ENCODE measurements at places on chromosomes 11 and 22.

DNA sequence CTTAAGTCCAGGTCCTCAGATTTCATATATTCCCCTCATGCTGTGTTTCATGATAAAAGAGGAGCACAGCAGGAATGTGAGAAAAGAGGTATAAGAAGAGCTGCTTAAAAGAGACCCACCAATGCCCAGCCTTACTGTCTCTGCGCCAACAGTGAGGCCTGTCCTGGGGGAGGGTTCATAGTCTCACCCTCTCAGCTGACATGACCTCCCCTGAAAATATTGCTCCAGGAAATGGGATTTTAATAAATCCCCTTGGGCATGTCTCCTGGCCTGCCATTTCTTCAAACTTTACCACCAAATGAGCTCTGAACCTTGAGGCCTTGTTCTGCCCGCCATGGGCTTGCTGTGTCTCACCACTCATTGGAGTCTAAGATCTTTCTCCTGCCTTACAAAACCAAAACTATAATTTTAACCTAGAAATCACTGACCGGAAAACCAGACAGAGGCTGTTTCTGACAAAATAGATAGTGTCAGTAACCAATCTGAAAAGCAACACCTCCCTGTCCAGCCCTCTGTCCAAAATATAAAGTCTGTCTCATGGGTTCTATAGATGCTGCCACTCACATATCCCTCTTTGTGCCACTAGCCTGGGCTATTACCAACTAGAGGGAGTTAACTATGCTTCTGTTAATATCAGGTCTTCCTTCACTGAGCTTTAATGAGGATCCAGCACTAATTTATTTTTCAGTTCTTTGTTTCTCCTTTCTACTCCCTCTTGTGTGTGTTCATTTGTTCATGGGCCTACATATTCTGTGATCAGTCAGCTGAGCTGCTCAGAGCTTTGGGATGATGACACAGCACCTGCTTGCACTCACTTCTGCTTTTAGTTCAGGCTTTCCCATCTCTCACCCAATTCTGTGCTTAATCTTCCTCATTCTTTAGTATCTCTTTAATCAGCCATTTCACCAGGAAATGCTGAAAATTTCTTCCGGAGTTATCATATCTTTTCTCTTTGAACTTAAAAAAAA is at the start of gene OR2AG2:
Gene OR2AG2, minus strand, starts transcription at position 51 of the 968 bp plus-strand sequence. CDS start 3,019 bp downstream, outside the sequence.
- no peak for DNase-seq

GRCh38 chr11:113273720-113274119 is 40.7 kb upstream of the TTC12 start:
- no peak for DNase-seq

- DNase-seq, result peak; percentile 99
These were observed 6.8 kb downstream of the RNF214 start for GRCh38 chr11:117239295-117239694.

GRCh38 chr22:18114495-18114894 is 3.9 kb downstream of the TUBA8 start:
- DNase-seq, result no peak

- DNase-seq, result no peak
These were observed 29.4 kb downstream of the MPPED1 start for GRCh38 chr22:43441216-43441615.

- no peak for DNase-seq
These were observed 379.1 kb downstream of the BRD1 start for GRCh38 chr22:49448526-49448925.

GRCh38 chr11:128047026-128047425 is 540.3 kb downstream of the ETS1 start:
- no peak for DNase-seq

DNA sequence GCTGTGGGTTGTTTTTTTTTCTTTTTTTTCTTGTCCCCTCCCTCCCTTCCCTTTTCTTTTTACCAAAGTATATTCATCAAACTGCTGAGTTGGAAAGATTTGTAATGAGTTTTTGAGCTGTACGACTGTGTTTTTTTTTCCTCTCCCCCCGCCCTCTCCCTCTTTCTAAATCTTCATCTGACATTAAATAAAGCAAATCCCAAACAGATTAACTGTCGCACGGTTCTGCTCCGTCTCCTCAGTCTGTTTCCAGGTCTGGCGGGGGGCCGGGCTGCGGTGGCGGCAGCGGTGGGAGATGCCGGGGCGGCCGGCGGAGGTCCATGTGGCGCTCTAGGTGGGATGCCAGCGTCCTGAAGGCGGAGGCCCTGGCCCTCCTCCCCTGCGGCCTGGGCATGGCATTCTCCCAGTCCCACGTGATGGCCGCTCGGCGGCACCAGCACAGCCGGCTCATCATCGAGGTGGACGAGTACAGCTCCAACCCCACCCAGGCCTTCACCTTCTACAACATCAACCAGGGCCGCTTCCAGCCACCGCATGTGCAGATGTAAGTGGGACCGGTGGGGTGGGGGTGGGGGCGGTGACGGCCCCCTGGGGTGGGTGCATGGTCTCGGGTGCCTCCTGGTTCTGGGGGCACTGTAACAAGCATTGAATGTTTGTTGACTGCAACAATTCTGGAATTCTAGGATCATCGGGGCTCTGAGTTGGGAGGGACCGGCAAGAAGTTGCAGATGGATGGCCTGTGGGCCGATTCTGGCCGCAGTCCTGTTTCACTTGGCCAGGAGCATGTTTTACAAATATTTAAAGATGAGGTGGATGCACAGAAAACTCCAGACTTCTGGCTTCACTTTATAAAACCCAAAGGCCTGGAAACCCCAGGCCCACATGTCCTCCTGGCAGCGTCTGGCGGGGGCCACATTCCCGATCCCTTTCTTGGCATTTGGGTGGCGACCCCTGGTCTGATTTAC is 13.1 kb downstream of the MPPED1 start:
- no peak for DNase-seq

GRCh38 chr11:121800731-121801393 is 315.2 kb downstream of the BLID start:
- peak; percentile 5 for DNase-seq

- no peak for DNase-seq
These were observed 23.6 kb upstream of the TMA7B start for GRCh38 chr22:39936523-39937145.

- DNase-seq, result no peak
These were observed 83.7 kb downstream of the BLID start for GRCh38 chr11:122032317-122032716.

DNA sequence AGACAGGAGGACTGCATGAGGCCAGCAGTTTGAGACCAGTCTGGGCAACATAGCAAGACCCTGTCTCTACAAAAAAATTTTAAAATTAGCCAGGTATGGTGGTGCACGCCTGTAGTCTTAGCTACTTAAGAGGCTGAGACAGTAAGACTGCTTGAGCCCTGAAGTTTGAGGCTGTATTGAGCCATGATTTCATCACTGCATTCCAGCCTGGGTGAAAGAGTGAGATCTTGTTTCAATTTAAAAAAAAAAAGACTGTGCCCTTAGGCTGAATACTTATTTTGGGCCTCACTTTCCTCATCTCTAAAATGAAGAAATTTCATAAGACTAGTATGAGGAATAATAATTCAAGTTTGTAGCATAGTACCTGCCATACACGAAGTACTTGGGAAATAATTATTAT is 6.9 kb downstream of the AQP11 start:
- peak; percentile 90 for DNase-seq

DNA sequence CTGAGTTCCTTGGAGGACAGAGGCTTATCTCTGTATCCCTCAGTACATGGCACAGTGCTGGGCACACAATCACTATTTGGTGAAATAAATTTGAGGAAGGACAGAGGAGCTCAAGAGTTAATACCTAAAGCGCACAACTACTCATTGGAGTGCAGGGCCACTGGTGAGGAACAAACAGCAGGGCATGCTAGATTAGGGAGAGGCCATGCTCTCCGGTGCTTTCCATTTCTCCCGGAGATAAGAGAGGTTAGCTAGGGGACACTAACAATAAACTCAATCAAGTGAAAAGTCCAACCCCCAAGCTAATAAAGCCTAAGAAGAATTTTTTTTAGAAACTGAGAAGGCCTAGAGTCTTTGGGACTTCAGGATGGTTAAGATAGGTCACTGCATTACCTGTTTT is 29.1 kb downstream of the NFRKB start:
- DNase-seq, result no peak

- DNase-seq, result no peak
These were observed 12.6 kb upstream of the SERPINH1 start for GRCh38 chr11:75549370-75549958.

GRCh38 chr11:14499178-14499559 is 442 bp downstream of the COPB1 start:
- peak; percentile 14 for DNase-seq

DNA sequence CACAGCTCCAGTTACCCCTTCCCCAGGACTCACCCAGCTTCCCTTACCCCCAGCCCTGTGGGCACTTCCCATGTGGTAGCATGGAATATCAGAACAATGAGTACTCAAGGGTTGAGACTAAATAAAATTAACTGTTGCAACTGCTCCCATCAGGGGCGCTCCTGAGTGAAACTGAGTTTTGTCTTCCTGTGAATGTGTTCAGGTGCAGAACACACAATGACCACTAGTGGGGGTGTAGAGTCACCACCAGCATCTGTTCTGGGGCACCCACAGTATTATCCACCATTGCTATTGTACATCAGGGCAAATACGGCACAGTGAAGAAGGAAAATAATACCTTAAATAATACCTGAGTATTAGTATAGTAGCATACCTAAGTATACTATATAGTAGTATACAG is 689.7 kb downstream of the TBC1D22A start:
- DNase-seq, result no peak

GRCh38 chr11:15234796-15235195 is 120.1 kb downstream of the INSC start:
- no peak for DNase-seq

GRCh38 chr11:66985508-66986177 is 10.5 kb downstream of the C11orf86 start:
- DNase-seq, result no peak

DNA sequence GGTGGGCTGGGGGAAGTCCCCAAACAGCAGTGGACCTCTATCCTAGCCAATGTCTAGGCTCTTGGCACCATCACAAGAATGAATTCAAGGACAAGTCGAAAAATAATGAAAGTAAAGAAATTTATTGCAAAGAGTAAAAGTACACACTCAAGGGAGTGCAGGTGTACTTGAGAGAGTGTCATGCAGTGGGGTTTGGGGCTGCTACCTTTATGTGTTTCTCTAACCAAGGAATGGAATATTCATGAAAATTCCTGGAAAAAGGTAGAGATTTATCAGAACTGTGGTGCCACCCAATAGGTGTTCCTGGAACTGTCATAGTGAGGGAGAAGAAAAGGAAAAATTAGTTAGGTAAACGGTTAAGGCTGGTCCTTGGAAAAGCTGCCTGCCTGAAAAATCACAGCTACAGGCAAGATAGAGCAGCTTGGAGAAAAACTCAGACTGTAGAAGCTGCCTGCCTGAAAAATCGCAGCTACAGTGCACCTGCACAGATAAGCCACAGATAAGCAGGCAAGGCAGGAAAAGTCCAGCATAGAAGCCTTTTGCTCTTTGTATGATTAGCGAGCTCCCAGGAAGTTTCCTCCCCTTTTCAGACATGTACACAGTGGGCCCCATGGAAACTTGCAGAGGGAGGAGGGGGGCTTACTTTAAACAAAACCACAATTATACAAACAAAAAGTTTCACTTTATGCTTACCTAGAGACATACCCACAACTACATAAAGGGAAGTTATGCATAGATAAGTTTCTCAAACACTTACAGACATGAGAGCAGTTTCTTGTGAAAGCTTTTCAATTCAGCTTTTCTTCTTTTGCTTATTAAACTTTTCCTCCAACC is 71.4 kb upstream of the B3GNT6 start:
- no peak for DNase-seq
